ENCODE measurements at places on chromosomes 1 and 21.

- DNase-seq, result no peak
These were observed 44.3 kb upstream of the TENT5C start for GRCh38 chr1:117561551-117561950.

DNA sequence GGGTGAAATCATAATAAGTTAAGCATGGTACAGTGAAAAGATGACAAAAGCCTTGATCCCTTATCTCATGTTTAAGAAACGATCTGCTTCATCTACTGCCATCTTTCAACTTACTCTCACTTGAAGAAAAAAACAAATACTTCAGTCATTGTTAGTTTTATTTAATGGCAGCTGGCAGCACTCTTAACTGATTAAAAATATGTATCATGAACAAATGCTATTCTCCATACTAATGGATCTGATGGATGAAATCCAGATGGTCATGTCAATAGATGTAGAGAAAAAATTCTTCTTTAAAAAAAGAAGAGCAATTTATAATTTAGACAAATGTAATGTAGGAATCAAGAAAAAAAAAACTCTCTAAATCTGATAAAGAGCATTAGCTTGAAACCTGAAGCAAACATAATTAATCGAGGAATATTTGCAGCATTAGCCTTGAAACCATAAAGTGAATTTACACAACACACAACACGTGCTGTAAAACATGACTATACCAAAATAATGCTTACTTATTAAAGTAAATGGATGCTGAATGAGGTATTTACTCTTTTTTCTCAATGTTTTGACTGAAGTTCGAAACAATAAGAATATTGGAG is 579.0 kb upstream of the ADAMTS5 start:
- DNase-seq, result no peak

DNA sequence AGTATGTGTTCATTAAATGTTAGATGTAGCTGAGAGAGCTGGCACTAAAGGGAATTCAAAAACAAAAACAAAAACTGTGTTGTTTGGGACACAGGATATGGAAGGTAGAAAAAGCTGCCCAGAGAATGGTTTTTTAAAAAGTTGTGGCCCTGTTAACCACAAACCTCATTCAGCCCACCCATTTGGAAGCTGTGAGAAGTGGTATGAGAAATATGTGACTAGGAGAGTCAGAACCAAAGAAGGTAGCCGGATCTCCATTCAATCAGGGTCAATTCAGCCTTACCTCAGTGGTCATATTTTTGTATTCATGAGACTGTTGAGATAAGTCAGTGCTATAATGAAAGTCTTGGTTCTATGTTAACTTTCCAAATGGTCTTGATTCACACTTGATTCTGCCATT is 29.8 kb upstream of the CACYBP start:
- no peak for DNase-seq

GRCh38 chr1:212946872-212947271 is 3.5 kb upstream of the VASH2 start:
- DNase-seq, result no peak

GRCh38 chr1:20787840-20788795 is 1.0 kb upstream of the HP1BP3 start:
- no peak for DNase-seq

DNA sequence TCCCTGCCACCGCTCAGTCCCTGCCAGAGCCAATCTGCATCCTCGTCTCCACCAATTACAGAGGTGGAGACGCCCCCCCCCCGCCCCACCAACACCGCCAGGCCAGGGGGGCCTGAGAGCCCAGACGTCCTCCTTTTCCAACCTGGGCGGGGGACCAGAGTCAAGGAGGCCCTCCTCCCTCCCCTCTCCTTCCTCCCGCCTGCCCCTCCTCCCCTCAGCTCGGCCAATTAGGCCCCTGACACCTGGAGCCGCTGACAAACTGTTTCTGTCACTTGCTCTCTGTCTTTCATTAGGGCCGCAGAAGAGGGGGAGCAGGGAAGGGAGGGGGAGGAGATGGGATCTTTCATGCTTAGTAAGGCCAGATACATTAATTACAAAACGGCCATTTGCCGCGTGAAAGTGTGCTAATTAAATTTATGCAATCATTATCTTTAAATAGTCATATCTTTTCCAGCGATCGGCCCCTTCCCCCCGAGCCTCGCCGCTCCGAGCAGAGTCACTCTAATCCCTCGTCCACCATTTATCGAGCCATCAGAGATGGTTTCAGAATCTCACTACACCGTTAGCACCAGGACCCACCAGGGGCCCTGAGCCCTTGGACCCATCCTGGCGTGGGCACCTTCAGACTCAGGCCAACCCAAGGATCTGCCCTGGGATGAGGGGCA is 94.7 kb downstream of the PAX7 start:
- no peak for DNase-seq

DNA sequence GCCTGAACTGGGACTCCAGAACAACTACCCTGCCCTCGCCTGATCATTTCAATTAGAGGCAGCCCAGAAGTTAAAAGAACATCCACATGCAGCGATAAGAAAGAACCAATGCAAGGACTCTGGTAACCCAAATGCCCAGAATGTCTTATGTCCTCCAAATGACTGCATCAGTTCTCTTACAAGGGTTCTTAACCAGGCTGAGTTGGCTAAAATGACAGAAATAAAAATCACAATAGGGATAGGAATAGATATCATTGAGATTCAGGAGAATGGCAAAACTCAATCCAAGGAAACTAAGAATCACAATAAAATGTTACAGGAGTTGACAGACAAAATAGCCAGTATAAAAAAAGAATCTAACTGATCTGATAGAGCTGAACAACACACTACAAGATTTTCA is 80.1 kb upstream of the PTGFR start:
- DNase-seq, result no peak

DNA sequence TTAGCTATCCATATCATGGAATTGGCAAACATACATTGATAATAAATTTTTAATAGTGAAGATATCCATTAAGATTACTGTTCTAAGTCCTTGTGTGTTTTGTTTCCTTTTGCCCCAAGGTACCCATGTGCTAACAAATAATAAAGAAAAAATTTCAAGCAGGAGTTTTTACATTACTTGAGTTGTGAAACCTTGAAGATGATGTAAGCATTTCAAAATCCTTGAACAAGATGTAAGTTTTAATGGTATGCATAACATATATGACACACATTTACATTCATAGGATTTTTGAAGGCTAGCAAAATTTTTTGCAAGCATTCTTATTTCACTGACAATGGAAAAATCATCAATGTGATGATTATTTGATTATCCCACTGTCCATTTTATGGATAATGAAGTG is 10.9 kb upstream of the ELAVL4 start:
- no peak for DNase-seq

DNA sequence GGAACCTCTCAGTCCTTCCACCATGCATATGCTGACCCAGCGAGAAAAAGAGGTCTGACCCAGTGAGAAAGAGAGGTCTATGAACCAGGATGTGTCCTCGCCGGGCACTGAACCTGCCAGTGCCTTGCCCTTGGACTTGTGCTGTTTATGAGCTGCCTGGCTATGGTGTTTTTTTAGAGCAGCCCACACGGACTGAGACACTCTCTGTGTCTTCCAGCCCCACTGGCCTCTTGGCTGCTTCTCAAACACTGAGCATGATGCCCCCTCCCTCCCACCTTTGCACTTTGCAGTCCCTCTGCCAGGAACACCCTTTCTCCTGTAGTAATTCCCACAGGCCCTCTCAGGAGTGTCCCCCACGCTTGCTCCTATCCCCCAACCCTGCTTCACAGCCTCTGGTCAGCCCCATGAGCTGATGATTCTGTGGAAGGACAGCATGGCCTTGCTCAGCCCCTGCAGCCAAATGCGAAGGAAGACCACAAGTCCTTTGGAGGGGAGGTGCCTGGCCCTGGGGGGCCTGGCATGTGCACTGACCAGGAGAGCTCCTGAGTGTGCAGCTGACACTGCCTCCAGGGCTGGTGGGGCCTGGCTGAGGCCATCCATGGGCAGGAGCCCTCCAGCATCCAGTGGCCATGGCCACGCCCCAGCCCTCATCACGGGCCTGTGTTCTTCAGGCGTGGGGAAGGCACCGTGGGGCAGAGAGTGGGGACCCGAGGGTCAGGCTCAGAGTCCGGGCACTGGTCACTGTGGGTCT is 23.8 kb downstream of the WNT3A start:
- no peak for DNase-seq

Data from stimulated activated CD8-positive, alpha-beta memory T cell treated with anti-CD3 and anti-CD28 coated beads, Interleukin-4, amount 100 ng/mL, for 4 hours (primary cell).